ENCODE measurements at places on chromosomes 13 and 19. TPM values are rescaled to one million over a fixed set of nuclear protein-coding genes. Genes with fewer than 3 reads are reported as not detected.

The KLK12 gene
- not detected for total RNA-seq

DNA sequence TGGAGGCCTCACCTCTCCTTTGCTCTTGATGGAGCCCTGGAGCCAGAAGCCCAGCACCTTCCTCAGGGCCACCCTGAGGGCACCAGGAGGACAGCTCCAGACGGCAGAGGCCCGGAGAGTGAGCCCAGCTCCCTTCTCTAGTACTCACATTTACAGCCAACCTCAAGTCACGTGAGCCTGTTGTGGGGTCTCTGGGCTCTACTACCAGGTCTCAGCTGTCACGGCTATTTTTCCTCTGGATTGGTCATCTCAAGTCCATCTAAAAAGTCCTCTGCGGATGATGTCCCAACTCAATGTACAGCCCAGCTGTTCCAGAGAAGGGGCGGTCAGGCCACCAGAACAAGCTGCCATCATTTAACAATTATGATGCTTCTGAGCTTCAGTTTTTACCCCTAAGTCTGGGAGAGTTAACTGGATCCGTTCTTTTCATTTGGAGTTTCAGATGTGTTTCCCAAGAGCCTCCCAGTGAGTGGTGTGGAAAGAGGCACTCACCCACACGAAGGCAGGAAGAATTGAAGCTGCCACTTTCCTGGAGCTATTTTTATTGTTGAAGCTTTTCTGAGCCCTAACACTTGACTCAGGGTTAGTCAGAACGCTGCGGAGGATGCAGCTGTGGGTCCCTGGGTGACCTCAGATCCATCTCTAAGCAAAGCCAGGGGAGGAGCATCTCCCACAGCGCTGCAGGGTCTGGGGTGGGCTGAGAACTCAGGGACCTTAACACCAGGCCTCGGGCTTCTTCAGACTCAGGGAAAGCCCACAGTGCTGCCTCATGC is 143.5 kb upstream of the UBL3 start:
- DNase-seq = no peak

- no peak for DNase-seq
Measured at GRCh38 chr13:41995946-41996345, 35.0 kb upstream of the VWA8 start.

GRCh38 chr13:48412881-48413351 is at the start of gene LPAR6:
Gene LPAR6, minus strand, starts transcription at chr13:48413113. Its CDS starts 690 bp downstream, at chr13:48412423.
- no peak for DNase-seq

The SYCN gene
- not detected for total RNA-seq

The PALM gene
- total RNA-seq = 16.5 TPM

GRCh38 chr13:99617474-99618255 is 116.4 kb downstream of the TM9SF2 start:
- DNase-seq = no peak

The KIR2DL3 gene
- total RNA-seq = not detected

- DNase-seq = no peak
Measured at GRCh38 chr13:20389696-20390525, 135.7 kb downstream of the CRYL1 start.

GRCh38 chr13:97588993-97589392 is 155.0 kb downstream of the RAP2A start:
- no peak for DNase-seq

DNA sequence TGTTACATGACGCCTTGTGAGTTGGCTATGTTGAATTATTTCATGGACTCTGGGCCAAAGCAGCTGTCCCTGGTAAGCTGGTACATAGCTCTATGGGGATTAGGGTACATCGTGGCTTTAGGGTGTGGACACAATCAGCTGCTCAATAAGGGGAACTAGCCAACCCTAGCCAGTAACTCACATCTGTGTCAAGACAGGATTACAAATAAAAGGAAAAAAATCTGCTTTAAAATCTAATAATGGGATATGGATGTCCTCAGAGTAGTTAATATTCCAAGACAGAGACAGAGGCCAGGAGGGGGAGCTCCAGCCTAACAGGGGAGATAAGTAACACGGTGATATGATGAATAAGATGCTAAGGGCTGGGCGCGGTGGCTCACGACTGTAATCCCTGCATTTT is 21.1 kb upstream of the ZNF766 start:
- peak; percentile 56 for DNase-seq

- DNase-seq = no peak
Measured at GRCh38 chr19:38063928-38064327, 156.9 kb downstream of the SIPA1L3 start.

DNA sequence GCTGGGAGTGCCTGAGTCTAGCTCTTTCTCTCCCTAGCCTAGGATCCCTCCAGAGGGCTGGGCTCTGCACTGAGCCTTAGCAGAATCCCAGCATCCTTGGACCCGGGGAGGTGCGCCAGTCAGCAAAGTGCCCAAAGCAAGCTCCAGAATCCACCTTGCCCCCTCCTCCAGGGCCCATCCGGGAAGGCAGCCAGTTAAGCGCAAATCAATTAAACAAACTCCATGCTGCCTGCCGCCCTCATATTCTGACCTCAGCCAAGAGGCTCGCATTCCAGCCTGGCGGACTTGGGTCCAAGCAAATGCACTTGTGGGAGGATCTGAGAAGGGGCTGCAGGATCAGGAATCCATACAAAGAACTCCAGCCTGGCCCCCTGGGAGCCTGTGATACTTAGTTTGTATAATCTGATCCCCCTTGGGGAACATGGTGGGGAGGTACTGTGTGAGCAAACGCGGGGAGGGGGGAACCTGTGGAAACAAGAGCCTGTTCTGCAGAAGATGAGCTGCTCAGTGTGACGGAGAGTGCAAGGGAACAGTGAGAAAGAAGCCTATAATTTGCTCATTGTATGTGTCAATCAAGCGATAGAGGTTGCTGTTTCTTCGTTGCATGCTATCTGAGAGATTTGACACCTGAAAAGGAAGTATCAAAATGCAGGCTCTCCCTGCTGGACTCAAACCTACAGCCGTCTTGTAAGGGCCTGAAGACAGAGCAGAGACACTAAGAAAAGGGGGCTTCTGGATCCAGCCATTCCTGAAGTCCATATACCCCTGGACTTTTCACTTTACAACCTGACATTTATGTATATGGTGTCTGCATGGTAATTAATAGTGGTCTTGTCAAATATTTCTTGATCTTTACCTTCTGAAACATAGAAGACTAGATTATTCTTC is 29.4 kb downstream of the ZNRF4 start:
- no peak for DNase-seq

- no peak for DNase-seq
Measured at GRCh38 chr19:39405261-39405957, 1.2 kb upstream of the ZFP36 start.
